ENCODE measurements at places on chromosomes 6 and 20.

GRCh38 chr20:11043001-11043400 lies 369.2 kb upstream of the JAG1 start:
- no peak for DNase-seq

DNA sequence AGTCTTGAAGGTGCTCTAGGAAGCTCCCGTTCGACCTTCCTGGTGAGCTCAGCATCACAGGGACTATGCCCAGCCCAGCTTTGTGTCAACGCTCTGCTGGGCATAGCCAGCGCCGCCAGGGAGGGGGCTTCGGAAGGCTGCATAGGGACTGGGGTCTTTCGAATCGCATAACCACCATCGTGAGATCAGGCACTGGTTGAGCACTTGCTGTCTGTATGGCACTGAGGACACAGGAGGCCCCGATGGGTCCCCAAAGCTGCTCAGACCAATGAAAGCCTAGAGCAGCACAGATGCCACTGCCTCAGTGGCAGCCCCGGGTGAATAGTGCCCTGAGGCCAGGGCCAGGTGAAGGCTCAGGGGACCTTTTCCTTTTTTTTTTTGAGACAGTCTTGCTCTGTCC lies 96.7 kb downstream of the TAF4 start:
- no peak for DNase-seq

DNA sequence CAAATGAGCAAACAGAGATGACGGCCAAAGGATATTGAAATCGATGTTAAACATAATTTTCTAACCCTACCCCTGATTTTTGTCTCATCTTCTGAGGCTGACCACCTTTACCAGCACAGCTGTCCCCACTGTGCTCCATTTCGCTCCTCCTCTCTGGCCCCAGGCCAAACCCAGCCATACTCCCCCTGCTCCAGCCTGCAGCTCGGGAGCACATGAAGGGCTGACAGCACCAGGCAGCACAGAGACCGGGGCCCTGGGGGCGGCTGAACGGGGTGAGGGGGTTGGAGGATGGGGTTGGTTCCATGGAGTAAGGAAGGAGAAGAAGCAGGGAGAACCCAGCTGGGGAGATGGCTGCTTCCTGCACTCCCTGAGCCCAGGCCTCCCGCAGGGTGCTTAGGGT lies 3.2 kb upstream of the NCR2 start:
- no peak for DNase-seq

GRCh38 chr20:35942243-35942642 lies 12.1 kb downstream of the SCAND1 start:
- DNase-seq: no peak

GRCh38 chr6:170423030-170423429 lies 116.5 kb downstream of the FAM120B start:
- DNase-seq: no peak

All from stimulated activated CD4-positive, alpha-beta T cell treated with anti-CD3 and anti-CD28 coated beads, Interleukin-12 subunit alpha, Interleukin-12 subunit beta, amount 100 ng/mL, for 4 hours (primary cell).